GM04504 (cell line): ENCODE measurements at places on chromosomes 16 and 17.

DNA sequence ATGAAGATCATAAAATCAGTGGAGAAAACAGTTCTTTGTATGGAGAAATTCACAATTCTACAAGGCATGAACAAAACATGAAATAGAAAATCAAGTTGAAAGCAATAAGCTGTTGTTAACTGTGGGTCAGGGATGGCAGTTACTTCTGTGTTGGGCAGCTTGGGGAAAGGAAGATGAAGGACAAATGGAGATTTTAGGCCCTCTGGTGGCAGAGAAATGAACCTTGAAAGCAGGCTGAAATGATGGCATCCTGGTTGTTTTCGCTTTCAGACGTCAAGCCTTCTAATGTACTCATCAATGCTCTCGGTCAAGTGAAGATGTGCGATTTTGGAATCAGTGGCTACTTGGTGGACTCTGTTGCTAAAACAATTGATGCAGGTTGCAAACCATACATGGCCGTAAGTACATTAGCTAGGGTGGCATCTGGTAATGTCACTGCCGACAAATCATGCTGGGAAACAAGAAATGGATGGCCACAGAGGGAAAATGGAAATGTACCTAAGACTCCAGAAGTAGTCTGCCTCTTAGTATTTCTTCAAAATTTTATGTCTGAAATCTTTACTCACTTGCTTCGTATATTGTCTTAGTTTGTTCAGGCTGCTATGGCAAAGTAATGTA, 108.9 kb downstream of the MAP2K6 start:
- no peak for DNase-seq

DNA sequence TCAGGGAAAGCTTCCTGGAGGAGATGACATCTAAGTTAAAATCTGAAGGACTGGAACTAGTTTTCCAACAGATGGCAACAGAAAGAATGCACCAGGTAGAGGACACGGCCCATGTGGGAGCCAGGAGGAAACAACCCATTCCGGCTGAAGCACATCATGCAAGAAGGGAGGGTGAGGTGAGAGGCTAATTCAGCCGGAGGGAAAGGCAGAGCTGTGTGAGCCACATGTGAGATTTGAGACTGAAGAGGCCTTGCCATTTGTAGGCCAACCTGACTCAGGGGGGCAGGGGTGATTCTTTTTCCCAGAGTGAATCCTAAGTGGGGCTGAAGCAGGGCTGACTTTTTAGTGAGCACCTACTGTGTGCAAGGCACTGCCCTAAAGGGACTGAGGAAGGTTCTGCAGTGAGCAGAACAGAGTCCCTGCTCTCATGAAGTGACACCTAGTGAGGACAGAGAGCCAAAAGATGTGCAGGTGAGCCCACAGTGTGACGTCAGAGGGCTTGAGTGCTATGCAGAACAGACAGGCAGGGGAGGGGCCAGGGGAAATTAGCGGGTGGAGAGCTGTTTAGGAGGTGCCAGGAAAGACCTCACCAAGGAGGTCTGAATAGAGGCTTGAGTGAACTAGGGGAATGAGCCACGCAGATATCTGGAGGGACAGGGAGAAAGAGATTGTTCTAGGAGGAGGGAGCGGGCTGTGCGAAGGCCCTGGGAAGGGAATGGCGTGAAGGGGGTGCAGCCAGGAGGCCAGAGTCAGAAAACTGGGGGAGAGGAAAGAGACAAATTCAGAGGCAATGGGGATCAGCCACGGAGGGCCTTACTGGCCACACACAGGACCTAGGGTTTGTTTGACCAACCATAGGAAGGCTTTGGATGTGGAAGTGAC, 19.8 kb upstream of the IL21R start:
- no peak for DNase-seq

DNA sequence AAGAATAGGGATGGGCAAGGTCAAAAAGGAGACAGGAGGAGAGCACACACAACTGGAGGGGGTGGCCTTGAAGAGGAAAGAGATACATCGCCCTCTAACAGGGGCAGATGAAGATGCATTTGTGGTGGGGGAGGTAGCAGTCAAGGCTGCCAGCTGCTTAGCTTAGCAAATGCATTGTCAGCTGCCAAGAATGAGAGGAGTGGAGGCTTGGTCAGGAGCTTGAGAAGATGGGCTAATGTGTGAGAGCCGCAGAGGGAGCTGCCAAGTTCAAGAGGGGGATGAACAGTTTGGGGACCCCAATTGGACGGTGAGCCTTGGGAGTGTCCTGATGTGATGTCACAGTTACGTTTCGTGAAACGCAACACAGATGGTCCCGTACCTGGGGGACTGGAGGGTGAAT, 28.9 kb upstream of the GNA13 start:
- no peak for DNase-seq

DNA sequence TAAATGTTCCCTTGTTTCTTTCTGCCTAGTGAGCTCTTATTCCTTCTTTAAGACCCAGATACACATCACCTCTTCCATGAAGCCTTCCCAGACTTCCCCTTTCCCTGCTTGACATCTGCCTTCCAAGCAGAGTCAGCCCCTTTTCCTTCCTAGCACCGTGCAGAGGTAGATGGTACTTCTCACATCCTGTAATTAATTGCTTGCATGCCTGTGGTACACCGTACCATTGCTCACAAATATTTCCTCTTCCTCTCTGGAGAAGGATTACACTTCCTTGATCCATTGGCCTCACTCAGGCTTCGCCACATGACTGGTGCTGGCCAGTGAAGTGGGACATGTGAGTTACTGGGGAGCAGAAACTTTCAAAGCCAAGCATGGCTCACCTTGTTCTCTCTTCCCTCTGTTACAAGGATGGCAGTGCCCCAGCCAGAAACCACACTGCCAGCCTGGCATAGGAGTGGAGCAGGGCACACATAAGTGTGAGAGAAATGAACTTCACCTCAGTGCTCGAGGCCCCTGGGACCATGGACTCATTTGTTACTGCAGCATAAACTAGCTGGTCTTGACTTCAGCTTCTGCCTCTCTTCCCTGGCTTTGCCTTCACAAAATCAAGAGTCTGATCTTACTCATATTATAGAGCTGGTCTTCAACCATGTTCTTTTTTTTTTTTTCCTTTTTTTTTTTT, 44.0 kb downstream of the SOST start:
- no peak for DNase-seq

DNA sequence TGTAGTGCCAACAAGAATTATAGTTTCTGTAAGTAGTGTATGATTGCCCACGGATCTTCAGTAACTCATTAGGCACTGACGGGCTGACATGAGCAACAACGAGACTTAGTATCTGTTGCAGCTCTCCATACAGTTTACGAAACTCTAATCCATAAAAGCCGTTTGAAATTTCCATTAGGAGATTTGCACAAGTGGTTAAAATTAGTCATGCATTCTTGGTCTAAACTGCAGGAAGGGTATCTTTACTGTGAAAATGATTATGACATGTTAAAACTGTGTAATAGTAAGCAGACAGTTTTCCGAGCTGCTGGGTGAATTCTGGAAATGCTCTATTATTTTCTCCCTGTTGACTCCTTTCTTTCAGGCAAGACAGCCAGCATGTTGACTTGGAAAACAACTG, 605.0 kb downstream of the WWOX start:
- peak; percentile 6 for DNase-seq

GRCh38 chr17:31645351-31645750, 213.7 kb downstream of the COPRS start:
- DNase-seq = no peak

DNA sequence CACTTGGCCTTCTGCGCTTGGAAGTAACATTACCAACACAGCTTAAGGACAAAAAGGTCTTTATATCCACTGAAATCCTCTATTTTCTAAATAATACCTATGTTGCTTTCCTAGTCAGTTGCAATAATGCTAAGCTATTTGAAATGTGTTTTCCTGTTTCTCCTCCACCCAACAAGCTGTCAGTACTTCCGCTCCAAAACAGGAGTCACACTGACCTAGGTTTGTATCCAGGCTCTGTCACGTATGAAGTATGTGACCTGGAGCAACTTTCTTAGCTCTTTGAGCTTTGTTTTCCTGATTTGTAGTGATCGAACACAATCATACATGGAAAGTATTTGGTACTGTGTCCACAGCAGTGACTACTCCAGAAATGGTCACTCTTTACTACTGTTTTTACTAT, 24.3 kb upstream of the MYLK3 start:
- DNase-seq = no peak

DNA sequence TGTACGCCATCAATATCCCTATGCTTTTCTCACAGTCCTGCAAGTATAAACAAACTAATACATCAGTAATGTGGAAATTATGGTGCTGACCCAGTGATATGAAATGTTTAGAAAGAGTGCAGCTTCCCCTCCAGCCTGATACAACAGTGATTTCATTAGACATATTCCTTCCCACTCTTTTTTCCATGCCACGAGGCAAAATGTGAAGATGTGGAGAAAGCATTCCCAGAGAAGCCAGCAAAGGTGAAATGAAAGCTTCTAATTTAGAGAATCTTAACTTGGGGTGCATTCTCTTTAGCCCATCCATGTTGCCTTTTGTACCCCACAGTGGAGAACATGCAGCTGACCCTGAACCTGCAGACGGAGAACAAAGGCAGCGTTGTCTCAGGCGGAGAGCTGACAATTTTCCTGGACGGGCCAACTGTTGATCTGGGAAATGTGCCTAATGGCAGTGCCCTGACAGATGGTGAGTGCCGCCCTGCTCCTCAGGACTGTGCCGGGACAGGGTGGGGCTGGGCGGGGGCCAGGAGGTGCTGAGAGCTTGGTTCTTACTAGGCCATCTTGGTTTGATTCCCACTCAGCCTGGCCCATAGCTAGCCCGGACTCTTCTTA, 77.8 kb downstream of the WWP2 start:
- no peak for DNase-seq

DNA sequence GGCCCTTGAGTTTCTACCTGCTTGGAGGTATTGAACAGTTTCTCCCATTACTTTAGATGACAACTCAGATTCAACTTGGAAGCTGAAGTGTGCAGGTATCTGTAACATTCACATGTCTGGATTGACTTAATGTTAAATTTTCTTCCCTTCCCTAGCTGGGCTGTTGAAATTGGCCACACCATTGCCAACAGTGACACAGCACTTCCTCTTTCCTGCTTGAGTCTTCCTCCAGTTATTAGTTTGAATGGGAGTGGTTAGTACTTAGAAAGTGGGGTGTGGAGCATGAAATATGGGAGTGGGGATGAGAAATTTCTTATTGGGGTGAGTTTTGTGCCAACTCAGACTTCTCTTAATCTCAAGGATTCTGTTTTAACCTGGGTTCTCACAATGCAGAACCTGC, 454.9 kb downstream of the KCNJ2 start:
- DNase-seq = no peak

DNA sequence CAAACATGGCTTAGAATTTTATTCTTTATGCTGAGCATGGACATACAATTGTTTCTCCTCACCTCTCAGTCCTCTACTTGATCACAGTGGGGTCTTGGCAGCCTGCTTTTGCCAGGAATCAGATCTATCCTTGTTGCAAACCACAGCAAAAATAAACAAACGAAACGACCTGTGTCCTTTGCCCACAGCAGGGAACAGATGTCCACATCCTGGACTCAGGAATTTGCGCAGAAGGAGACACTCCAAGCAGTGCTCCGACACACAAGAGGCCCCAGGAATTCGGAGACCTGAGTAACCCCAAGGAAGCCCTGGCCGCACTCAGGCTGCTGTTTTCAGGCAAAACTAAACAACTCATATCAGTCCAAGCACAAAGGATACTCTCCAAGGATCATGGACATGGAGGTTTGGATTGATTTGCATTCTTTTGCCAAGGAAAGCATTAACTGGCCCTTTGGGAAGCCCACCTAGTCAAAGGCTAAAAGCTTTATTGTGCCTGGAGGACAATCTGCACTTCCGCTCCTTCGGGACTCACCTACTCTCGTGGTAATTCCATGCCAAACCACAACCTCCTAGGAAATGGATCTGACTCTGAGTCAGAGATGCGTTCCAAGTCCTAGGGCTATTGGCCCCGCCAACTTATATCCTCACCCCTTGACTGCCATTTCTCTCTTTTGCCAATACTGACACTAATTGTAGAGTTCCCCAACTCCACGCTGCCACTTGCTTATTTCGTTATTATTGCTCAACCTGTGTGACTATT, 271.1 kb upstream of the CDH11 start:
- DNase-seq = no peak

- DNase-seq = no peak
These were observed 26.2 kb downstream of the NSMCE1 start for GRCh38 chr16:27242398-27242797.

- no peak for DNase-seq
These were observed 1.0 kb downstream of the SLC47A1 start for GRCh38 chr17:19534562-19535149.

DNA sequence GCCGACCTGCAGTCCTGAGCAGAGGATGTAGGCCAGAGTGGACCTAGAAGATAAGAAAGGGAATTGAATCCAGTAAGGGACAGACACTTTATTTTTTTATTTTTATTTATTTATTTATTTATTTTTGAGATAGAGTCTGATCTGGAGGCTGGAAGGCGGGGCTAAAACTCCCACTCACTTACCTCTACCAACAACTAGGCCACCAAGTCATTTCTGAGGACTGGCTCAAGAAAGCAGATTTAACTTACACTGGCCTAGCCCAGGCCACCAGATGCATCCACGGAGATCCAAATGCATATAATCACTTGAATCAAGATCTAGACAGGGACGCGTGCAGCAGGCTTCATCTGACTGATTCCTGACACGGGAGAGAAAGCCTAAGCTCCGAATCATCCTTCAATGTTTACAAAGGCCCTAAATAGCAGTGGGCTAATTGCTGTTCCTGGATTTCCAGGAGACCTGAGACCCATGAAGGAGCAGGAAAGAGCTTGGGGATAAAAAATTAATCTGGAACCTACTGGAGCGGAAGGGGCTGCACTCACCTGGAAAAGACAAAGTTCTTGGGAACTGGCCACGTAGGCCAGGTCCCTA, 1.1 kb upstream of the ALOX12 start:
- DNase-seq = no peak

GRCh38 chr16:67399218-67399733, 6.0 kb upstream of the TPPP3 start:
- DNase-seq = no peak

- no peak for DNase-seq
These were observed 6.1 kb downstream of the DRC3 start for GRCh38 chr17:17978481-17979424.

GRCh38 chr17:42809250-42809649, 10.6 kb downstream of the CNTD1 start:
- peak; percentile 88 for DNase-seq

- DNase-seq = no peak
These were observed 33.2 kb upstream of the USP7 start for GRCh38 chr16:8996891-8997290.

- DNase-seq = no peak
These were observed 11.5 kb upstream of the ZC3H18 start for GRCh38 chr16:88558457-88559442.

DNA sequence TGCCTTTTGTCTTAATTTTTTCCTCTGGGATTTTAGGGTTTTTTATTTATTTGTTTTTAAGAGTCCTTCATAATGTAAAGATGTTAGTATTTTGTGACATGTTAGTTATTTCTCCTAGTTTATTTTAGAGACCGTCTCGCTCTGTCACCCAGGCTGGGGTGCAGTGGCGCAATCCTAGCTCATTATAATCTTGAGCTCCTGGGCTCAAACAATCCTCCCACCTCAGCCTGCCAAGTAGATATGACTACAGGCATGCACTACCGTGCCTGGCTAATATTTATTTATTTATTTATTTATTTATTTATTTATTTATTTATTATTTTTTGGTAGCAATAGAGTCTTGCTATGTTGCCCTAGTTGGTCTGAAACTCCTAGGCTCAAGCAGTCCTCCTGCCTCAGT, 37.4 kb upstream of the ARHGAP17 start:
- DNase-seq = no peak
